ENCODE measurements at places on chromosomes 4 and X.

DNA sequence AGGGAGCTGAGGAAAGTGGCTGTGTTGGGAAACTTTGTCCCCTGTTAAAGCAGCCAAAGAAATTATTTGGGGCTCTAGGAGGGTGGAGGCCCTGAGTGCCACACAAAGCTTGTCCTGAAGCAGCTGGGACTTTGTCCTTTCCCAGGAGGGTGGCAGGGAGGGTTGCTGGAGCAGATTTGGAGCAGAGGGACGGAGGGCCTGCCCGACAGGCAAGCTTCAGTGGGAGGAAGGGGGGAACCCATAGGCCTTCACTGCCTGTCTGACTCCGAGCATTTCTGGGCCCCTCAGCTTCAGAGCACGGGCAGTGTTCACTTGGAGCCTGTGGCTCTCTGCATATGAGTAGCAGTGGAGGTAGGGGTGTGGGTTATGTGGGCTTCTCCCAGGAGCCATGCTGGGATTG is 7.2 kb upstream of the CNGA2 start:
- no peak for DNase-seq

DNA sequence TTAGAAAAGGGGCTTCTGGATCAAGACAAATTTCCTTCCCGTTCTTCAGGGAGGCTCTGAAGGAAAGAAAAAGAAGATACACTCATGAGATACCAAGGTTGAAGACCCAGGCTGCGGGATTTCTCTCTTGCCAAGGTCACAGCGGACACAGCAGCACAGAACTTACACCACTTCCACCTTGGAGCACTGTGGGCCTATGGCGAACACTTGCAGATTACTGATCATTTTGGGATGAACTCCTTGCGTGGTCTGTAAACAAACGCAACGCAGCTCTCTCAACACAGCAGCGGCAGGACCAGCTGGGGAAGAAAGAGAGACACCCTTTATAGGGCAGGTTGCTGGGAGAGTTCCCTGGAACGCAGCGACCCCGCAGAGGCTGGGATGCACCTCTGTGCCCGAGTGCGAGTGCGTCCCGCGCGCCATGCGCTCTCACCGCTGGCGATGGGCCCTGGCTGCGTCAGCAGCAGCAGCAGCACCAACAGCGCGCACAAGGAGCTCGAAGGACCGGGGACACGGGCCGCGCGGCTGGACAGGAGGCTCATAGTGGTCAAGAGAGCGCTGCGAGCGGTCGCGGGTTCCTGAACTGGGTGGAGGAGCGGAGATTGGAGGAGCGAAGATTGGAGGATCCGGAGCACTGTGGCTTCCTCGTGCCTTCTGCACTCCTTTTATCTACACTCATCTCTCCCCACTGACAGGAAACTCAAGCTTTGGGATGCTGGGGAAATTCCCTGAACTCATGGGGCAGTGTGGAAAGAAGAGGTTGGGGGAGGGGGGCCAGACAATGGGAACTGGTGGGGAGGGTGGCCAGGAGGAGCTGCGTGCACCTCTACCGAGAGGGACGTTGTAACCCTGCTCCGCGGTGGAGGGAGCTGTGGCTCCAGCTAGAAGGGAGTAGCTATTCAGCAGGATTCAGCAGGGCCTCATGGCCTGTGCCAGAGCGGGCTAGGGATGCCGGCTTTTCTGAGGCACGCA is at the start of gene CXCL5:
Gene CXCL5, minus strand, starts transcription at position 638 of the 972 bp plus-strand sequence. Its CDS starts 96 bp downstream, at position 542.
- DNase-seq: no peak

DNA sequence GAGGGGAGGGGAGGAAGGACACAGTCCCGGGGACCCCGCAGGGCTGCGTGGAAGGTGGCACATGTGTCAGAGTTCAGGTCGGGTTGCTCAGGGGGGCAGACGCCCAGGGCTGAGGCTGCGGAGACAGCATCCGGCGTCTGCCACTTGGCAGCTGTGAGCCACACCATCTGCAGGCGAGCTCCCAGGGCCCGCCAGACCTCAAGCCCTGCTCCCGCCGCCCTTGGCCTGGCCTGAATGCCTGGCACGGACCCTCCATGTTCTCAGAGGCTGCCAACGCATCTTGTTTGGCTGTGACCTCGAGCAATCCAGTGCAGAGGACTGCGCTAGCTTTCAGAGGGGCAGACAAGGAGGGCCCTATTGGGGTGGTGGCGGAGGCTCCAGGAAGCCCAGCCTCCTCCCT is 5.1 kb downstream of the BGN start:
- no peak for DNase-seq

- DNase-seq: peak; percentile 13
These were observed 377 bp downstream of the TIMM17B start for GRCh38 chrX:48897157-48897624.

- no peak for DNase-seq
These were observed 48.7 kb upstream of the SRD5A3 start for GRCh38 chr4:55297346-55297745.

- no peak for DNase-seq
These were observed 321.3 kb downstream of the TMA16 start for GRCh38 chr4:163815776-163816175.

DNA sequence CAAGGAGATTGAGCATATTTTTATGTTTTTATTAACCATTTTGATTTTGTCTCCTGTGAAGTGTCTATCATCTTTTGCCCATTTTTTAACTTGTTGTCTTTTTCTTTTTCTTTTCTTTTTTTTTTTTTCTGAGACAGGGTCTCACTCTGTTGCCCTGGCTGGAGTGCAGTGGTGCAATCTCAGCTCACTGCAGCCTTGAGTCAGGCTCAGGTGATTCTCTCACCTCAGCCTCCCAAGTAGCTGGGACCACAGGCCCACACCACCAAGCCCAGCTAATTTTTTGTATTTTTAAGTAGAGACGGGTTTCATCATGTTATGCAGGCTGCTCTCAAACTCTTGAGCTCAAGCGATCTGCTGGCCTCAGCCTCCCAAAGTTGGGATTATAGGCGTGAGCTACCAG is 4.6 kb upstream of the ADD1 start:
- DNase-seq: no peak

GRCh38 chr4:17619416-17620105 is 5.1 kb downstream of the MED28 start:
- no peak for DNase-seq

GRCh38 chr4:186755550-186756519 is 32.2 kb upstream of the FAT1 start:
- no peak for DNase-seq

GRCh38 chr4:89598602-89599001 is 238.4 kb downstream of the SNCA start:
- DNase-seq: no peak

GRCh38 chr4:162075726-162076125 is 88.1 kb downstream of the FSTL5 start:
- no peak for DNase-seq

- no peak for DNase-seq
These were observed 1.6 kb downstream of the SEPTIN11 start for GRCh38 chr4:76950956-76951671.

- no peak for DNase-seq
These were observed 174.6 kb downstream of the SHOX start for GRCh38 chrX:805103-805670.

GRCh38 chr4:4633431-4633830 is 91.6 kb upstream of the STX18 start:
- DNase-seq: no peak

DNA sequence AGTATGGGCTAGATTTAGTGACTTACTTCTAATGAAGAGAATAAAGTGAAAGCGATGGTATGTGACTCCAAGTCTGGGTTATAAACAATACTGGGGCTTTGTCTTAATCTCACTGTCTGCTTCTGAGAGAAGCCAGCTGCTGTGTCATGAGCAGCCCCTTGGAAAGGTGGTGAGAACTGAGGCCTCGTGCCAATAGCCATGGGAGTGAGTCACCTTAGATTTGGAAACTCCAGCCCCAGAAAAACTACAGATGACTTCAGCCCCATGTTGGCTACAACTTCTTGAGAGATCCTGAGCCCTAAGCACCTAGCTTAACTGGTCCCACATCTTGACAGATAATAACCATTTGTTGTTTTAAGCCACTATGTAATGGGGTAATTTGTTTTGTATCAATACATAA is 77.6 kb downstream of the CWH43 start:
- no peak for DNase-seq

DNA sequence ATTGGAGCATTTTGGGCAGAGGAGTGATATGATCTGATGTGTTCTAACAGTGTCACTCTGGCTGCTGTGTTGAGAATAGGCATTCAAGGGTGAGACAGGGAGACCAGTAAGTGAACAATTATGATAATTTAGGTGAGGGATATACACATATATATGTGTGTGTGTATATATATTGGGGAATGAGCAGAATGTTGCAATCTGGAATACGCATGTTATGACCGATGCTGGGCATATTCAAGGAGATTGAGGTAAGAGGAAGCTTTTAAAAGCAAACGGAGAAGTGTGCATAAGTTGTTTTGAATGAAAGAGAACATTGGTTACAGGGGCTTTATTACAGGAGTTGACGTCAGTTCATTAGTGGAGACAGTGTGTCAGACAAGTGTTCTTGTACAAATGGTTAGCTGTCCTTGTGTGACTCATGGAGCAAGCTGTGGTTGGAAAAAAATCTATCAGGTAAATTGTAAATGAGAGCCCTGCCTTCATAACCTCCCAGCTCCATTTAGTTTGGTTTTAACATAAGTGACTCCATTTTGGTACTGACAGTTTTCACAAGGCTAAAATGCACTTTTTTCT is 442.5 kb upstream of the LCORL start:
- DNase-seq: no peak

- DNase-seq: no peak
These were observed 317.1 kb downstream of the UNC5C start for GRCh38 chr4:95231681-95232080.

DNA sequence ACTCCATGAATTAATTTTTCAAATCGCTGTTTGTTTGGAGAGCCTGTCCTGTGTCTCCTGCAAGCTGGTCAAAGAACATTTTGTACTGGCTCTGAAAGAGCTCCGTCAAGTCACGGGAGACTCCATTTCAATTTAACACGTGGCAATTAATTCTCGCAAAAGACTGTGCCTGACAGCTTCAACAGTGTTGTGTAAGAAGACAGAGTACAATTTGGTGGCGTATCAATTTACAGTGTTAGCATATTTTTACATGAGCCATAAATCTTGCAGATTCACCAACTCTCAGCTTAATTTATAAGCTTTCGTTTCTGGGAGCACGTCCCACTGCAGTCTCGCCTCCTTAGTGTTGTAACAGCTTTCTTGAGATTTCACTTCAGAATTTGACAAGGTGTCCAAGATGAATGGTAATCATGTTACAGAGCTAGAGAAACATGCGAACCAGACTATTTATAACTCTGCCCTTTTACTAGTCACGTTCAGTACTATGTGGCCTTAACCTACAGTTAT is 70.8 kb downstream of the RWDD4 start:
- DNase-seq: no peak

DNA sequence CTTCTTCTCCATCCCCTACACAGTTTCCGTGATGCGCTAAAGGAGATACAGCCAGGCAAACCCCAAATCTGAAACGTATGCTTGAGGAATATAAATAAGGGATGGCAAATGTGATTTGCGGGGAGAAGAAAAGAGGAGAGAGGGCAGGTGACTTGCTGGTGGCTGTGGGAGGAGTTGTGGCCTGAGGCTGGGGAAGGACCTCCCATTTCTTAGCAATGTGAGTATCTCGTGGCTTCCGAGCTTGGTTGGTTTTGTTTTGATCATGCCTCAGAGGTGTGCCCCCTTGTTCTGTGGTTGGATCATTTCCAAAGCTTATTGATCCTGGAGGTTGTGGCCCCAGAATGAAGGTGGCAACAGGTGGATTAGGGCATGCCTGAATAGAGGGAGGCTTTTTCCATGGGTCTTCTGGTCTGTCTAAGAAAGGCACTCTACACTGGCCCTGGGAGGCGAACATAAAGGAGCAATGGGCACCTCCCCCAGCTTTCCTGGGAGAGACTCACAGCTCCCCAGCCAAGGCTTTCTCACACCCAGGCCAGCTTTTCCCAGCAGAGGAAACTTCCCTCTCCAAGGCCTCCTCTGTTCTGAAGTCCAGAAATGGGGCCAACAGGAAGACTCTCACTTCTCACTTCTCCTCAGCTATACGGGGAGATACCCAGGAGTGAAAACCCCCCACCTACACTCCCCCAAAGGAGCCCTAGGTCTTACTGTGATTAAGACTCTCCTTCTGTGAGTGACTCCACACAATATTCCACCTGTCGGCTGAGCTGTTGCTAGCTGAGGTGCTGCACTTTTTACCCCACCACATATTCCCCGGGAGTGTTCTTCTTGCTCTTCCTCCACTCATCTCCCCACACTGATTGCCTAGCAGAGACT is 40.0 kb downstream of the C4orf51 start:
- DNase-seq: no peak

- DNase-seq: no peak
These were observed 104.1 kb downstream of the PHF8 start for GRCh38 chrX:53940180-53940579.

- no peak for DNase-seq
These were observed 24.2 kb downstream of the SMC1A start for GRCh38 chrX:53398216-53398615.

DNA sequence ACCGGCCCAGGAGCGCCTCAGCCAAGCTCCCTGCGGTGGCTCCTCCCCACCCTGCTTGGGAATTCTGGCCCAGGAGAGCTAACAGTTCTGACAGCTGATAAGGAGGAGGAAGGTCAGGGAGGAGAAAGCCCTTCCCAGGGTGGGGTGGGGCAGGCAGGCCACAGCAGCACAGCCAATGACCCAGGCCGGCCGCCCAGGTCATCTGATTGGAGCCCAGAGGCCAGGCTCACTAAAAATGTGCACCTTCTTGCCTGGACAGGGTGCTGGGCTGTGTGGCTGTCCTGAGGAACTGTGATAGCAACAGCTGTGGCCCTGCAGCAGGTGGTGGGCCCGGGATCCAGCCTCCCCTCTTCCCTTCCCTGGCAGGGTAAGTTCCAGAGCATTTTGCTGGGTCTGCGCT is 17.2 kb upstream of the SH3TC1 start:
- DNase-seq: no peak

GRCh38 chrX:112053169-112053568 is 29.4 kb downstream of the TRPC5 start:
- DNase-seq: no peak

- DNase-seq: no peak
These were observed 93.4 kb downstream of the NHSL2 start for GRCh38 chrX:72003811-72004750.

GRCh38 chr4:127618427-127618826 is 14.3 kb upstream of the INTU start:
- no peak for DNase-seq

GRCh38 chr4:121168446-121169281 is 4.5 kb upstream of the TNIP3 start:
- DNase-seq: no peak
